ENCODE measurements at places on chromosomes 2 and 18. TPM values are rescaled to one million over a fixed set of nuclear protein-coding genes. Genes with fewer than 3 reads are reported as not detected.

PROKR1 gene
- total RNA-seq, result not detected

MIB1 gene
- total RNA-seq, result 53.0 TPM

HNMT gene
- total RNA-seq, result 65.8 TPM

DNA sequence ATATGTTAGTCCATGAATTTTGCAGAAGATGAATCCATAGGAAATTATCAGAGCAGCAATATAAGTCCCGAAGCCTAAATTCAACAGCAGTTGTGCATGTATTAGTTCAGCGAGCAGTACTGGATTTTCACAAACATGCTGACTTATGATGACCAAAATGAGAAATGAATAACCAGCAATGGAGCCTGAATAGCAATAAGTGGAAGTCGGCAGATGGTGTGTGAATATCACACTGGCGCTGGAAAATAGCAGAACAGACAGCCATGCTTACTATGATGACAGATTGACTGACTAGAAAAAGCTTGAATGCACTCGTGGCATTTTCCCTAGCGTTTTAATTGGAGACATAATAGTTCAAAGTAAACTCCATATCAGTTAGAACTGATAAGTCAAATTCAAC, 1114.5 kb downstream of the DSC3 start:
- no peak for DNase-seq

DNA sequence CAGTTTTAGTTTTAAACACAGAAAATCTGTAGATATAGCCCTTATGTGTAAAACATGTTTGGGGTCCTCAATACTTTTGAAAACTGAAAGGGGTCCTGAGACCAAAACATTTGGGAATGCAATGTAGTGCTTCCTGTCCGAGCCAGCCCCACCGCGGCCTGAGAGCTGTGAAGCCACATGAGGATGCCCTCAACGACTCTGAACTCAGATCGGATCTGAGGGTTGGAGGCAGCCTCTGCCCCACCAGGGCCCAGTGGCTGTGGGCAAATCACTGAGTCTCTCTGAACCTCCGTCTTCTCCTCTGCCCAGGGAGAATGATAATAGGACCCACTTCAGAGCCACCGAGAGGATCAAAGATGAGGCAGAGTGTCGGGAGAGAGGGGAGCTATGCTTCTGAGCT, 33.4 kb upstream of the HPCAL1 start:
- DNase-seq, result no peak

DNA sequence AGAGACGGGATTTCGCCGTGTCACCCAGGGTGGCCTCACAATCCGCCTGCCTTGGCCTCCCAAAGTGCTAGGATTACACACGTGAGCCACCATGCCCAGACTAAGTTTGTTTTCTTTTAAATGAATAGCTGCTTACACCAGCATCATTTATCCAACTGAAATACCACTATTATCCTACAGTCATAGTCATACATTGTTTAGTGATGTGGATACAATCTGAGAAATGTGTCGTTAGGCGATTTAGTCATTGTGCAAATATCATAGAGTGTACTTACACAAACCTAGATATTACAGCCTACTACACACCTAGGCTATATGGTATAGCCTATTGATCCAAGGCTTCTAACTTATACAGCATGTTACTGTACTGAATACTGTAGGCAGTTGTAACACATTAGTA, 10.3 kb downstream of the ZC3H15 start:
- DNase-seq, result peak; percentile 74

GRCh38 chr2:26292646-26293045, 47.9 kb downstream of the HADHB start:
- no peak for DNase-seq

GRCh38 chr2:222900354-222900753, 39.5 kb downstream of the ACSL3 start:
- DNase-seq, result peak; percentile 48

DNA sequence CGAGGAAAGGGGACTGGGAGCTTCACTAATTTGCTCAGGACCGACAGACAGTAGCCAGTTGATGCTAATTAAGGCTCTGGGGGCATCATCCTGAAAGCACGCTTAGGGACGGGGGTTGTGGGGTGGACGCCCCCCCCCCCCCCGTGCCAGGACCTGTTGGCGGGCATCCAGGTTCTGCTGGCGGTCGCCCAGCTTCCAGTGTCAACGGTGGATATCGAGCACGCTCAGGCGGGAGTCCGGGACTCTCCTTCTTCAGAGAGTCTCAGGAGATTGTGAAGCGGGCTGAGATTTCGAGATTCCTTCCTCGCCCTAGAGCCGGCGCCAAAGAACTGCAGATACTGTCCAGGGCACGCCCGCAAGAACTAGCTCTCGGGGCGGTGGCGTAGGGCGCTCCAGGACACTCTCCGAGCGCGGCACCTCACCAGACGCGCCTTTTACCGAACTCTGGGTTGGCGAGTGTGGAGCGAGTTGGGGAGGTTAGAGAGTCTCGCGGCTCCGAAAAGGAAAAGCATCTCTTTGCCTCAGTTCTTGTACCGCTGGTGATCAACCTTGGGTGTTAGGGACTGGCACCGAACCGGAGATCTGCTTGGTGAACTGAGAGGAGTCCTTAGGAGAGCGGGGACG, 5.6 kb downstream of the RAX start:
- DNase-seq, result no peak

DNA sequence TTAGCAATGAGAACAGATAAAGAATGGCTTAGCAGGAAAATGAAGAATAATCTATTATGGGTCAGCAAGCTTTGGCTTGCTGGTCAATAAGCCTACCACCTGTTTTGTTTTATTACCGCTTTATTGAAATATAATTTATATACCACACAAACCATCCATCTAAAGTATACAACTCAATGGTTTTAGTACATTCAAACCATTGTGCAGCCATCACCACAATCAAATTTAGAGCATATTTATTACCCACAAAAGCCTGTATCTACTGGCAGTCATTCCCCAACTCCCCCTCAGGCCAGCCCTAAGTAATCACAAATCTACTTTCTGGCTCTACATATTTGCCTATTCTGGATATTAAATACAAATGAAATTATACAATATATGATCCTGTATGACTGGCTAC, 17.2 kb downstream of the PPP3R1 start:
- DNase-seq, result no peak

Measured in SJSA1 (cell line).